CD4-positive, alpha-beta T cell treated with Interleukin-4 for 4 hours (primary cell): ENCODE measurements at places on chromosomes 3 and 15.

- DNase-seq: no peak
Observed at GRCh38 chr15:38810686-38811085, 246.1 kb upstream of the RASGRP1 start.

DNA sequence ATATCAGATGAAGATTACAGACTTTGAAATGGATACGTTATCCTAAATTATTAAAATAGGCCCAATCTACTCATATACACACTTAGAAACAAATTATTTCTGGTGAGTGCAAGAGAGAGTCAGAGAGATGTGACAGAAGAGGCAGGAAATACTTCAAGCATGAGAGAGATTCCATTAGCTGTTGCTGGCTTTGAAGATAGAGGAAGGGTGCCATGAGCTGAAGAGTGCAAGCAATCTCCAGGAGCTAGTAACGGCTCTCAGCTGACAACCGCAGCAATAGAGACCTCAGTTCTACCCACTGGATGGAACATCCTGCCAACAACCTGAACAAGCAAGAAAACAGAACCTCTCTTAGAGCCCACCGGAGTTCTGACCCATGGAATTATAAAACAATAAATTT lies 270.7 kb upstream of the SLITRK3 start:
- DNase-seq: no peak

DNA sequence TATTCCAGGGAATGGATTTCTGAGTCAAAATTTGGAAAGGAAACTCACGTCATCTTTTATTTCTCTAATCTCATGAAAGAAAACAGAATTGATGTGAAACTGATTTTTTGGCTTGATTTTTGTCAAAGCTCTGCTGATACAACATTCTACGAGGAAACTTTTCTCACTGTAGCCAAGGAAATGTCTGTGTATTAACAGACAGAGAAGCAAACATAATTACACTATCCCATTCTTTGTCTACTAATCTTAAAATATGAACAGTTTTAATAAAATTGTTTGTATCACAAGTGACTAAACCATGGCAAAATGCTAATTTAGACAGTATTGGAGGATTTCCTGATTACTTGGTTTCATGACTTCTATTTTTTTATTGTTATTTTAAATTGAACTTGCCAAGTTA lies 1437.0 kb downstream of the OTOL1 start:
- no peak for DNase-seq

DNA sequence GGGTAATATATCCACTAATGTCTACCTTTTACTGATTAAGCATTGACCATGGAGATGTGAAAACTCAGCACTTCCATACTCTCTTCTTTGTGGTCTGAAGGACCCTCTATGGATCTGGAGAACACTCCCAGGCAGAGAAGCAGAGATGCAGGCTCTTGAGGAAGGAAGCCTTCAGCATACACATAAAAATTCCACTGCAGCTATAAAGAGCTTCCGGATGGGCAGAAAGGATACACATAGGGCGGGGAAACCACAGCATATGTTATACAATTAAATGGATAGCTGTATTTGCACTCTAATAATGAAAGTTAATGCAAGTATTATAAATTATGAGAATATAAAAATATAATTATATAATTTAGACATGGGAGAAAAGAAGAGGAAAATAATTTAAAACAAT lies 1258.2 kb upstream of the ALCAM start:
- DNase-seq: no peak

GRCh38 chr3:112560721-112561483 lies 860 bp downstream of the ATG3 start:
- peak; percentile 61 for DNase-seq

- DNase-seq: no peak
Observed at GRCh38 chr3:85570819-85571218, 612.0 kb downstream of the CADM2 start.
